ENCODE measurements at places on chromosomes 5 and 9.

- no peak for DNase-seq
Observed at GRCh38 chr9:37639109-37639762, 11.5 kb upstream of the FRMPD1 start.

DNA sequence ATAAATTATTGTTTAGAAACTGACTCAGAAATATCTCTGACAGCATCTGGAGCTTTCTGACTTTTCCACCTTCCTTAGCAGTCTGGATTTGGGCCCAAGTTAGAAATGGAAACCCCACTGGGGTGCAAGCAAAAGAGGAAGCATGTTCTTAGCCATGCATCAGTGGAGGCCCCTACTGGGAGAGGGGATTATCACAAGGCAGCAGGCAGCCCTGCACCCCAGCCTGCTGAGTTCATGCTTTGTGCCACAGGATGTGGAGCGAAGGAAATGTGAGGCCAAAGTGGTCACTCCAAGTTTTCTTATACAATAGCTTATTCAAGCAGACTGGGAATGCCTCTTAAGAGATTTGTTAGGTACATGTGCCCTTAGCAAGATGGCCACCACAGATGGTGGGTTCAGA lies 146.5 kb upstream of the TLX3 start:
- no peak for DNase-seq

DNA sequence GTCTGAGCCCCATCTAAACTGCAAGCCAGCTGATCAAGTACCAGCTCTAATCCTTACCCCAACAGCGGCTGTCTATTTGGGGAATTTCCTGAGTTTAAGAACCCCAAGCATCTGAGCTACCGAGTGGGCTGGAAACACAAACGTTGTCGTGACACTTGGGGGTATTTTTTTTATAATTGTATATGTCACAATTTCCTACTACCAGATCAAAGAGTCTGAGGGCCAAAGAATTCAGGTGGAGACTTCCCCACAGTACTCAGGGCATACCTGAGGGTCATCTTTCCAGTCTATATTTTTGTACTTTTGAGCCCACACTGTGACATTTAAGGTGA lies 42.8 kb downstream of the PTTG1 start:
- DNase-seq = peak; percentile 13

GRCh38 chr9:73845954-73846690 lies 651.0 kb upstream of the RORB start:
- no peak for DNase-seq

- DNase-seq = no peak
Observed at GRCh38 chr5:54651482-54652076, 134.0 kb downstream of the SNX18 start.

GRCh38 chr5:159552751-159553150 lies 222.5 kb upstream of the IL12B start:
- no peak for DNase-seq

GRCh38 chr9:73023025-73023541 lies 70.2 kb upstream of the ALDH1A1 start:
- no peak for DNase-seq

GRCh38 chr9:12753931-12754330 lies 20.9 kb upstream of the LURAP1L start:
- no peak for DNase-seq

DNA sequence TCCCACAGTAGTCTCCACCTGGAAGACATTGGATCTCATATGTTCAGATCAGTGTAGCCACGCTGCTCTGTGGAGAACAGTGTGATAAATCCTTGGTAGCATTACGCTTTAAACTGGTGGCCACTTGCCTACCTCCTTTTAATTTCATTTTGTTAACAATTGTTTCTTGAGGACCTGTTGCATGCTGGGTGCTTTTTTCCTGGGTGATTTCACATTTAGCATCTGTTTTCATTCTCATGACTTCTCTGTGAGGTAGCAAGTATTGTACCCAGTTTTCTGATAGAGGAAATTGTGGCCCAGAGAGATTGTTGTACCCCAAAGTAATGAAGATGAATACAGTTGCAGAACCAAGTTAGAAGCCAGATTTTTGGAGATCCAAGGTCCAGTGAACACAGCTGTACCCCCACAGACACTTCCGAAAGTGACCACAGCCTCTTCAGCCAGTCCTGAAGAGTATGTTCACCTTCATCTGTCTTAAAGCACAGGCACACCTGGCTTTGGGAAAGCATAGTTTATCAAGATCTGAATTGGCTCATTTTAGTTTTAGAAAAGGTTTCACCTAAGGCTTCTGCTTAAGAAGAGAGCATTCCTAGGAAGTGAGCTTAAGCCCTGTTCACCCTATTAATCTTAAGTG lies 75.2 kb downstream of the F2RL2 start:
- no peak for DNase-seq

DNA sequence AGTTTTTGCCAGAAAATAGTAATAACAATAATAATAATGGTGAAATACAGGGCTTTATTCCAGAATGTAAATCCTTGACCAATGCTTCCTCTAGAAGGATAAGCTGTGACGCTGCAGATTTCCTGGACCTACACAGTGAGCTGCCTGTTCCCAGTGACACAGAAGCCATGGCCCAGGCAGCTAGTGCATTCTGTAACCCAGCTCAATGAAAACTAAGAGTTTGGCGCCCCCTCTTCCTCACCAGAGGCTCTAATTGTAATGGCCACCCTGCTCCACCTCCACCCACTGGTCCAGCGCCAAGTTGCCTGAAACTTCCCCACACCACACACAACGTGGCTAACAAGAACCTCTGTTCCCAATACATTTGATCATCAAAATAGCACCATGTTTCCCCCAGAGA lies 248.1 kb downstream of the CETN3 start:
- DNase-seq = no peak

DNA sequence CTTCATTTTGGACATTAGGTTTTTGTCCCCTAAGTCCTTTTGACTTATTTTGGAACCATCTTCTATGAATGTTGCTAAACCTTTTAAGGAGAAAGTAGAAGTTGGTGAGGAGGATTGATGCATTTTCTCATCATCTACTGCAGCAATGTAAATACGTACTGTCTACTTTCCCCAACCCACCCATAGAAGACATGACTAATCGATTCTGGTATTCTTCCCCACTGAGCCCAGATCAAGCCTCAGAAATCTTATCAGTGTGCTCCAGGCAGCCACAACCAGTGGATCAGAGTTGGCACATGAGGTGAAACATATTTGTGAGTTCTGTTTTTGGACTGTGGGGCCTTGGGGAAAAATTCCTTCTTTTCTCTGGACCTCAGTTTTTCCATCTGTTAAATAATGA lies 57.7 kb downstream of the FGF18 start:
- DNase-seq = no peak

- DNase-seq = no peak
Observed at GRCh38 chr5:1510151-1510561, 13.6 kb downstream of the LPCAT1 start.

DNA sequence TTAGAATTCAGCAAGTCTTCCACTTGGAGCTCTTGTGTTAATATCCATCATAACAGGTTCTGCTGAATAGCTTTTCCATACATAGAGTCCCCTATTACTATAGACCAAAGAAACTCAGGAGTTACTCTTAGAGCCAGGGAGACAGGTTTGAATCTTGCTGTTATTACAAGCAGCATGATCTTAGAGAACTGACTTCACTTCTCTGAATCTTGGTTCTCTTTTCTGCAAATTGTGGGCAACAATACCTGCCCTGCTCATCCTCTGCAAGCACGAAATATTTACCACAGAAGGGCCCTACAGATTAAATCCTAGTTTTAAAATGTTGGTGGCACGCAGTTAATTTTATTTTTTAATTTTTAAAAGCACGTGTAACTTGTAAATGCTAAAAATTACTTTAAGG lies 111.7 kb downstream of the TLR4 start:
- DNase-seq = no peak

GRCh38 chr5:158899211-158899610 lies 200.5 kb downstream of the EBF1 start:
- DNase-seq = no peak

- DNase-seq = no peak
Observed at GRCh38 chr5:163509291-163509951, 4.0 kb downstream of the MAT2B start.

DNA sequence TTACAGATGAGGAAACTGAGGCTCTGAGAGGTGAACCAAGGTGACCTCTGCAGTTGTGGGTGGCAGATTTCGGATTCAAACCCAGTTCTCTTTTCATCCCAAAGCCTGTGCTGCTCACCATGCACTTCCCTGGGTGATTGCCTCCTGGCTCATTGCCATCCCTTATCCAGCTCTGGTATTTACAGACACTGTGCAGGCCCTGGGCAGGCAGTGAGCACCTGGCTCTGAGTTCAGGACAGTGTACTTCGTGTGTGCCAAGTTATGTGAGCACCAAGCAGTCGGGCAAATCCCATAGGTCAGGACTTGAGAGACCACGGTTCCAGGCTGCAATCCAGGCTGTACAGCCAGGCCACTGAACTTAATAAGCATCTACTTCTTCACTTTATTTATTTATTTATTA lies 1.4 kb downstream of the LRSAM1 start:
- DNase-seq = no peak

DNA sequence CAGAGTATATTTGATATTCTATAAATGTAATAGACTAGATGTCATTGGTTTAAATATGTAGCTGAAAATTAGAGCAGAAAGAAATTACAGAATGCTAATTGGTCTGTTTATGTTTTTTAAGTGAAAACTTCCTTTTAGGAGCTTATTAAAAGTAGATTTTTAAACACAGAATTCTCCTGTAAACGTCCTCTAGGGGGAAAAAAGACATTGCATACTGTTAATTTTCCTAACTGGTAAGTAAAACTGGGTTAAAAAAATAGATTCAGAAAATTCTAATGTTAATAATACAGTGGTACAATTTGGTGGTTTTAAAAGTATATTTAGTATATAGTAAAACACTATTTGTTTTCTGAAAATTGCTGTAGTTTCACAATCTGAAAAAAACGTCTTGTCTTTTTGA lies 59.8 kb downstream of the ZCCHC7 start:
- DNase-seq = no peak

DNA sequence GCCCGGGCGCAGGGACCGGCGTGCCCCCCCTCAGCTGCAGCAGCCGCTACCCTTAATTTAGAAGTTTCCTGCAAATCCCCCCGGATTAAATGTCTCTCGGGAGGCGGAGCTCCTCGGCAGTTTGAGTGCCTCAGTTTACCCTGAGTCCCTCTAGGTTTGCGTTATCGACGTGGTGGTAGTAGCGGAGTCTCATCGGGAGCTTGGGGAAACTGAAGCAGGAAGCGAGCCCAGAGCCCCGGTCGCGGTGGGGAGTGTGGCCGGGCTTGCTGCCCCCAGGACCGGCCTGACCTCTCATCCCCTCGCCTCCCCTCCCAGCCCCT lies 529 bp upstream of the TPM2 start:
- DNase-seq = no peak

DNA sequence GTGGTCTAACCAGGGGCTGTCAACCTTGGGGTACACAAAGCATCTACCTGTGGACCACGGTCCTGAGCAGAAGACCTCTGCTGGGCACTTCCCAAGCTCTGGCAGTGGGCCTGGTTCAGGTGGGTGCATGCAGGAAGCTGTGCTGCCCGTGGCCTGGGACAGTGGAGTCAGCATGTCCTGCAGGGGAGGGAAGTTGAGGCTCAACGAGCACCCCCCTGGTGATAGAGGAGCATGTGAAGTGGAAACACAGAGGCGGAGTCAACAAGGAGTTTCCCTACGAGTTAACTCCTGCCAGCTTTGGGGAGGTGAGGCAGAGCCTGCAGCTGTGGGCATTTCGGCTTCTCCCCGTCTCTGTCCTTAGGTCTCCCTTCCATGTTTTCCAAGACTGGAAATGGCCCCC lies 67.5 kb upstream of the IRX2 start:
- no peak for DNase-seq

DNA sequence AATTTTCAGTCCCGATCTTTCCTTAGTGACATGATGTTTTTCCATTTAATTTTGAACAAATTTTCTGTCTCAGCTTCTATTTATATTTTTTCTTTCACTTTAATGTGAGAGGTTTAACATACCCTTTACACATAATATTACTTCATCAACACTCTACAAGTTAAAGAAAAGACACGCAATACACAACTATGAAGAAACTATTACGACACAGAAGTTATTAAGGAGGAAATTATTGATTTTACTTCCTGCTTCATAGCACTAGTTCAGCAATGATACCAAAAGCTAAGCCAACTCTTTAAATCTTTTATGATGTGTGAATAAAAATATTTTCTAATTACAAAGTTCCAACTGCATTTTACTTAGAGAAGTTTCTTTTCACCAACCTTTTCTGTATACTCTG lies 432.3 kb upstream of the DAB2 start:
- DNase-seq = no peak

GRCh38 chr5:40033411-40033810 lies 608.6 kb upstream of the DAB2 start:
- no peak for DNase-seq

DNA sequence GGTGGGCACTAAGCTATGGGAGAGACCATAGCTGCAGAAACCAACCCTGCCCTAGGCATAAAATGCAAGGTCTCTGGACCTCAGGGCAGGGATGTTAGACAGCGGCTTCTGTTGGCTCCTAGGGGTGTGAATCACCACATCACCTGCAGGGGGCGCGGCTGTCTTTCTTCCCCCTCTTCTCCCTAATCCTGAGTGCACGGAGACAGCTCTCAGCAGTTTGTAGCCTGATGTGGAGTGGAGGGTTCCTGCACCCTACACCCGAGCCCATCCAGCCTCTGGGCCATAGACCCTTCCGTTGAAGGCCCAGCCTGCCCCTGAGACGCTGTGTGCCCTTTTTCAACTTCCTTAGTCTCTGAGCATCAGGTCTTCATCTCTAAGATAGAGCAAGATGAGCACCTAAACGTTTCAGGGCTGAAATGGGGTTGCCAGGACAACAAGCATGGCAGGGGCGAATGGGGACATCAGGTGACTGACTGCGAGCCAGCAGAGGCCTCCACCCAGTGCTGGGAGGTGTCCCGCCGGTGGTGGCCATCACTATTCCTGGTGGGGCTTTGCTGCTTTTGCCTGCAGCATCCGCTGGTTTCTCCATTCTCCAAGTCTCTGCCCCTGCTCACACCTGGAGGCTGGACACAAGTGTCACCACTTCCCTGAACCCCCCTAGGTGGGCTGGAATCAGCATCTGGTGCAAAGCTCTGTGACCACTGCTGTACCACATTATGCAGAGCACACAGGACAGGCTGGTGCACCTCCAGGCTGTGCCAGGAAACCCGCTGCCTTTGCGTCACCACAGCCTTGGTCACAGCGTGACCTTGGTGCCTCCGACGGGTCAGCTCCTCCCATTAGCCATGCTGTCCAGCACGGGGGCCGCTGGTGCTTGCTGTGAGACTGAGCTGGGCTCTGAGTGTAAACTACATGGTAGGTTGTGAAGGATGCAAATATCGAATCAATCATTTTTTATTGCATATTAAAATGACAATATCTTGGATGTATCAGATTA lies 2.5 kb upstream of the SEC16A start:
- no peak for DNase-seq

- DNase-seq = peak; percentile 5
Observed at GRCh38 chr5:147458581-147458980, 51.3 kb downstream of the DPYSL3 start.

DNA sequence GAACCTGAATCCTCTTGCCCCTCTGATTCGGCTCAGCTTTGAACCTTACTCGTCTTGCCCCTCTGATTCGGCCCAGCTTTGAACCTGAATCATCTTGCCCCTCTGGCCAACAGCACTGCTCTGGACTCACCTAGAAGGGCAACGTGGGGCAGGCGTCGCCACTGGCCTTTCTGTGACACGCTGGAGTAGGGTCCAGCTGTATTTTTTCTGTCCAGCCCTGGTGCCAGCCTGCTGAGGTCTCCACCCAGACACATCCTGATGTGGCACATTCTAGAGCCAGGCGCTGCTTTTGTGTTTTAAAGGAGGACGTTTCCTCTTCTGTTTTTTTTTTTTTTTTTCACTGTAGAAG lies 15.2 kb upstream of the CPEB4 start:
- DNase-seq = no peak

Data from NCI-H524 treated with DMSO at 0.1 percent for 48 hours (cell line).